Heart right ventricle (tissue), 16 donors: ENCODE measurements at places on chromosomes 6 and 20. TPM values are rescaled to one million over a fixed set of nuclear protein-coding genes. Genes with fewer than 3 reads are reported as not detected.
A peak's percentile ranks its signal among the peaks of the same experiment; 100 is the strongest.

The GJA1 gene
- 49.2 TPM for polyA plus RNA-seq

The FAM83C gene
- polyA plus RNA-seq, result not detected

- H3K4me1 ChIP-seq, result peaks cover 25% of the 10 kb centered on the region
- no peak overlapping the region for H3K4me3 ChIP-seq
- H3K27me3 ChIP-seq, result no peaks in the 10 kb centered on the region
- H3K27ac ChIP-seq, result no peak overlapping the region
- no peaks in the 10 kb centered on the region for H3K36me3 ChIP-seq
These were observed 50.7 kb downstream of the PPP1R3G start for GRCh38 chr6:5135788-5136376.

GRCh38 chr20:22106308-22106938 lies 401.0 kb downstream of the PAX1 start:
- no peak overlapping the region for H3K27ac ChIP-seq
- H3K27me3 ChIP-seq, result no peaks in the 10 kb centered on the region
- DNase-seq, result no peak
- H3K4me3 ChIP-seq, result no peak overlapping the region

The SLC17A9 gene
- 2.3 TPM for polyA plus RNA-seq

- H3K36me3 ChIP-seq, result no peaks in the 10 kb centered on the region
- H3K4me3 ChIP-seq, result no peak overlapping the region
- H3K27ac ChIP-seq, result no peak overlapping the region
- DNase-seq, result no peak
These were observed 161.6 kb upstream of the MARCKS start for GRCh38 chr6:113695516-113695915.

The TMC2 gene
- polyA plus RNA-seq, result not detected

The VTA1 gene
- polyA plus RNA-seq, result 10.5 TPM

The ADGRF5 gene
- 28.8 TPM for polyA plus RNA-seq

DNA sequence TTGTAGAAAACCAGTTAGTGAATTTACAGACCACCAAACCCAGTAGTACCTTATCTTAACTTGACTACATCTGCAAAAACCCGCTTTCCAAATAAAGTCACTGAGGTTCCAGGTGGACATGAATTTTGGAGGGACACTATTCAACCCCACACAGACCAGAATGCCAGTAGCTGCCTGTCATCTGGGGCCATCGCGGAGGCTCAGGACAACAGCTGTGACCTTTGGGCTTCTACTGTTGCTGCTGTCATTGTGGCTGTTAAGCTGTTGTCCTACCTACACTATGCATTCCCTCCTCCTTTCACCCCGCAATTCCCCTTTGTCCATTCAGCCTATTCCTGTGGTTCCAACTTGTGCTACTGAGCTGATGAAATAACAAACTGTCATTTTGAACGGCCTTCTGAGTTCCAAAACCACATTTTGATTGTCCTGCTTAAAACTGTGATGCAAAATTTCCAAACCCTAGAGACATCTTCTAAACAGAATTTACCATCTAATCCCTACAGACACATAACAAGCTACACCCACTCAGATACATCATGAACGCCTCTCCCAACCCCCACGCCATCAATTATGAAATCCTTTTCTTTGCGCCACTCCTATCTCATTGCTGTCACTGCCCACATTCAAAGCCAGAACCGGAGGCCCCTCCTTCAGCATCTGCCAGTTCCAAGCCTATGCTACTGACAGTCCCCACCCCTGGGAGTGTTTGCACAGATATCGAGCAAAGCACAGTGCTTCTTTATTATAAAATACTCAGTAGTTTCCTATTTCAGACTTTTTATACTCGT lies 125.0 kb downstream of the C6orf118 start:
- no peak for DNase-seq
- no peaks in the 10 kb centered on the region for H3K4me1 ChIP-seq
- no peaks in the 10 kb centered on the region for H3K27me3 ChIP-seq

GRCh38 chr6:111792914-111793700 lies 80.1 kb downstream of the FYN start:
- no peaks in the 10 kb centered on the region for H3K36me3 ChIP-seq
- H3K27me3 ChIP-seq, result no peaks in the 10 kb centered on the region
- H3K4me1 ChIP-seq, result peaks cover 29% of the 10 kb centered on the region
- DNase-seq, result no peak

- H3K27me3 ChIP-seq, result no peaks in the 10 kb centered on the region
- peaks cover 2% of the 10 kb centered on the region for H3K4me1 ChIP-seq
- no peak overlapping the region for H3K4me3 ChIP-seq
- H3K36me3 ChIP-seq, result peaks cover 98% of the 10 kb centered on the region
These were observed 63.0 kb downstream of the FAM229B start for GRCh38 chr6:112150363-112150762.

The BPI gene
- polyA plus RNA-seq, result not detected

- H3K27me3 ChIP-seq, result no peaks in the 10 kb centered on the region
- H3K36me3 ChIP-seq, result no peaks in the 10 kb centered on the region
These were observed 11.5 kb upstream of the ZNF133 start for GRCh38 chr20:18276821-18277220.

- H3K4me3 ChIP-seq, result no peak overlapping the region
- H3K27ac ChIP-seq, result no peak overlapping the region
- no peaks in the 10 kb centered on the region for H3K36me3 ChIP-seq
- no peaks in the 10 kb centered on the region for H3K27me3 ChIP-seq
- no peak for DNase-seq
- no peaks in the 10 kb centered on the region for H3K4me1 ChIP-seq
These were observed 29.5 kb upstream of the SULF2 start for GRCh38 chr20:47814632-47815415.

DNA sequence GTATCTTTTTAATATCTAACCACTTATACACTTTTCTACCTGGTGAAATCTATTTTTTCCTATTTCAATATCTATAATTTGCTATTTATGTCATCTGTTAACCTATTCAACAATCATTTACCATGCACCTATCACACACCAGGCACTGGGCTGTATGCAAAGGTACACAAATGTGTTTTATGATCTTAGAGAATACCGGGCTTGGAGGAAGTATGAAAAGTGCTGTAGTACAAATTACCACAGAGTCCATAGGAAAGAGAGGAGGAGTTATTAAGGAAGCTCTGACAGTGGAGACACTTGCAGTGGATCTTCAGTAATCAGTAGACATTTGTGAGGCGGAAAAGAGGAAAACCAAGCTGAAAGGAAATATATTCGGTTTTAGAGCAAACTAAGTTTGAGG lies 96.0 kb downstream of the HIVEP2 start:
- H3K36me3 ChIP-seq, result no peaks in the 10 kb centered on the region
- H3K27me3 ChIP-seq, result no peaks in the 10 kb centered on the region
- H3K4me3 ChIP-seq, result no peak overlapping the region
- H3K4me1 ChIP-seq, result peaks cover 60% of the 10 kb centered on the region
- no peak for DNase-seq
- H3K27ac ChIP-seq, result peak overlapping the region; percentile 92

DNA sequence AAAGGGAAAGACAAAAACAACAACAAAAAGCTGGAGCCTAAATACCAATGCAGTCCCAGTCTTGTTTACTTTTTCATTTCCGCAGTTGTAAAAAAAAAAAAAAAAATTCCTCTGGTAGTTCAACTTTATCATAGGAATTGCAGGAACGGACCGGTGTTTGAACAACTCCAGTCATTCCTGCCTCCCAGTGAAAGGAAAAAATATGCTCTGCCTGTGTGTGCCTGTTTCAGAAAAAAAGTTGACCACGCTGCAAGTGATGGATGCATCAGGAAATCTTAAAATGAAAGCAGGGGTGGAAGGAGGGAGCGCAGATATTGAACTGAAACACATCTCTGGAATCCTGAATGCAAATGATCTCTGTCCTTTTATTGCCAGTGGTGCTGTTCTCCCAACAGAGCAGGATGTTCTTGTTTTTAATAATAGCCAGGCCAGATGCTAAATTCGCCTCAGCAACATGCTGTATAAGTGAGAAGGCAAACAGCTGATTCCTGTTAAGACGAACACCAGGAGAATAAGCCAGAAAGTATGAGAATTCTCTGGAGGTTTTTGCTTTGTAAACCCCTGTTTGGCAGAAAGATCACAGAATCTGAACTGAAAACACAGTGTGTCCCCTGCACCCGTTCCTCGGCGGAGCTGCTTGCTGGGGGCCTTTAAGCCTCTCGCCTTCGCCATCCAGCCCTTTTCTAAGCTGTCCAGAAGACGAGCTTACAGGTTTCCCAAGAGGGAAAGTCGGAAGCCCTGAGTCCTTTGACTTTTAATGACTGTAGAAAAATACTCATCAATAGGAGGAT lies 178.4 kb upstream of the SUPT3H start:
- H3K27ac ChIP-seq, result peak overlapping the region; percentile 19
- peaks cover 7% of the 10 kb centered on the region for H3K4me1 ChIP-seq
- H3K4me3 ChIP-seq, result peak overlapping the region; percentile 30
- H3K36me3 ChIP-seq, result no peaks in the 10 kb centered on the region
- no peak for DNase-seq
- no peaks in the 10 kb centered on the region for H3K27me3 ChIP-seq

DNA sequence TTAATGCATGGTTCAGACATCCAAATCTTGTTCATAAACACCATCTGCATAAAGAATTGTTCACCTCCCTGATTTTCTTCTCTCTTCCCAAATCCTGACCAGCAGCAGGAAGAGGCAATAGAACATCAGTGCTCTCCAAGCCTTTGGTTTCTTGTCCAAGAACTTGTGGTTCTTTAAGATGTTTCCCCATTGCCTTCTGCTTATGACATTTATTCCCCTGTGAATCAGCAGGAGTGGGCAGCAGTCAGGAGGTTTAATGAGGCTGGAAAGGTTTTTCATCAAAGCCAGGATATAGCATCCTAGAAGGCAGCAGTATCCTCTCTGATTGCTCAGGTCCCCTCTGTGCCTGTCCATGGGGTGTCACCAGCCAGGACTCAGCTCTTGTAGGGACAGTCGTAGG lies 5.3 kb downstream of the HDDC2 start:
- H3K27me3 ChIP-seq, result no peaks in the 10 kb centered on the region
- peaks cover 52% of the 10 kb centered on the region for H3K36me3 ChIP-seq
- no peak overlapping the region for H3K4me3 ChIP-seq
- H3K27ac ChIP-seq, result no peak overlapping the region
- no peak for DNase-seq
- peaks cover 10% of the 10 kb centered on the region for H3K4me1 ChIP-seq

DNA sequence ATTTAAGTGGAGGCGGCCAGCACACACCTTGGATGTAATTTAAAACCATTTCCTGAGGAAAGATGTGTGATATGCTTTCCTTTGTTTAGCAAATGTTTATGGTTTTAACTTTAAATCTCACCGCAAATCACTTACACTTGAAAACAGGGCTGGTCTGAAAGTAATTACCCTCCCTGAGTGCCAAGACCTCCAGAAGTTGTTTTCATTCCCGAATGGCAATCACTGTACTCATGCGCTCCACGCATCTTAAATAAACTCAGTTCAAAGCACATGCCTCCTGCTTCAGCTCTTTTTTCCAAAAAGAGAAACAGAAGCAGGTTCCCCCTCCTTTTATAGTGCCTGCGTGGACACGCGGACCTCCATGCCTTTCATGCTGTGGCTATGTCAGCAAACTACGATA lies 224.0 kb downstream of the SMOC2 start:
- no peak overlapping the region for H3K27ac ChIP-seq
- H3K4me1 ChIP-seq, result no peaks in the 10 kb centered on the region
- no peak overlapping the region for H3K4me3 ChIP-seq
- H3K27me3 ChIP-seq, result no peaks in the 10 kb centered on the region

- no peaks in the 10 kb centered on the region for H3K36me3 ChIP-seq
- H3K27me3 ChIP-seq, result no peaks in the 10 kb centered on the region
- no peaks in the 10 kb centered on the region for H3K4me1 ChIP-seq
- no peak overlapping the region for H3K4me3 ChIP-seq
These were observed 39.6 kb downstream of the HLA-F start for GRCh38 chr6:29762781-29763214.

GRCh38 chr6:22081709-22082108 lies 215.1 kb downstream of the PRL start:
- H3K27me3 ChIP-seq, result no peaks in the 10 kb centered on the region
- H3K4me3 ChIP-seq, result no peak overlapping the region
- no peak overlapping the region for H3K27ac ChIP-seq
- no peaks in the 10 kb centered on the region for H3K4me1 ChIP-seq
- H3K36me3 ChIP-seq, result no peaks in the 10 kb centered on the region

- H3K27me3 ChIP-seq, result no peaks in the 10 kb centered on the region
- no peaks in the 10 kb centered on the region for H3K36me3 ChIP-seq
- H3K4me1 ChIP-seq, result no peaks in the 10 kb centered on the region
- no peak overlapping the region for H3K4me3 ChIP-seq
These were observed 14.3 kb upstream of the EPM2A start for GRCh38 chr6:145749632-145750031.

The MCCD1 gene
- polyA plus RNA-seq, result not detected

- no peaks in the 10 kb centered on the region for H3K36me3 ChIP-seq
- H3K4me1 ChIP-seq, result peaks cover 17% of the 10 kb centered on the region
- no peak overlapping the region for H3K27ac ChIP-seq
These were observed 233.0 kb downstream of the GMPR start for GRCh38 chr6:16471222-16471909.

The POU5F1 gene
- polyA plus RNA-seq, result 2.0 TPM

DNA sequence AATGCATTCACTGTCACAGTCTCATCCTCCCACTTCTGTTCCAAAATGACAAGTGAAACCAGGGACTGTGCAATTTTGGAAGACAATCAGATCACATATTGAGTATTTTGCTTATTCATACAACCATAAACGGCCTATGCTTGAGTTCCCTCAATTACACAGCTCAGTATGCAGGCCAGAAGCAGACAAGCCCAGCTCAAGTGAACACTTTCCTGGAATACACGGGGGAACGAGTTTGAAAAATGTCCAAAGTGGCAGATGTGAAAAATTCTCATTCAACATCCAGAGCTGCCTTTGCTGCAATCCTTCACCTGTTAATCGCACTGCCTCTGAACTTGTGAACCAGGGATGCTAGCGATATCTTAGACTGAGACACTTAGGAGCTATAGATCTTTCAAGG lies 190.2 kb downstream of the COL9A1 start:
- H3K27me3 ChIP-seq, result no peaks in the 10 kb centered on the region
- H3K27ac ChIP-seq, result no peak overlapping the region
- DNase-seq, result no peak
- no peak overlapping the region for H3K4me3 ChIP-seq
- no peaks in the 10 kb centered on the region for H3K4me1 ChIP-seq

GRCh38 chr6:42962096-42962495 lies 1.5 kb downstream of the GNMT start:
- no peak overlapping the region for H3K27ac ChIP-seq
- peaks cover 46% of the 10 kb centered on the region for H3K36me3 ChIP-seq
- no peaks in the 10 kb centered on the region for H3K27me3 ChIP-seq

The TP53RK gene
- polyA plus RNA-seq, result 7.8 TPM

The ZC3H12D gene
- 0.95 TPM for polyA plus RNA-seq

DNA sequence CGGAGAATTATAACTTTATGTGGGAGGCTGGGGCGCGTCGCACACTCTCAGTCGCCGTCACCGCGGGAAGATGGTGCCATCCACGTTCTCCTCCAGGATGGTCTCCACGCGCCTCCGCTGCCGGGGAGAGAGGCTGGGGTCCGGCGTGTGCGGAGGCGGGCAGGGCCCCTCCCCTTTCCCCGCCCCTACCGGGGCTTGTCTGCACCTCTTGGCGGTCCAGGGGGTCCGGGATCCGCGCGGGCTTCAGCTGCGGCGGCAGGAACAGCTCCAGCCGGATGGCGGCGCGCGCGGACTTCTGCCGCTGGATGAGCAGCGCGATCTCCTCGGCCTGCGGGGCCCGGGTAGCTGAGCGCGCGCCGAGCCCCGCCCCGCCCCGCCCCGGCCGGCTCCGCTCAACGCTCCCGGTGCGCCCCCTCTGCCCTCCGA lies 807 bp downstream of the LKAAEAR1 start:
- no peak overlapping the region for H3K27ac ChIP-seq
- no peaks in the 10 kb centered on the region for H3K36me3 ChIP-seq
- peaks cover 32% of the 10 kb centered on the region for H3K27me3 ChIP-seq
- H3K4me3 ChIP-seq, result peak overlapping the region; percentile 74

GRCh38 chr6:52491203-52492069 lies 71.3 kb downstream of the EFHC1 start:
- no peak overlapping the region for H3K27ac ChIP-seq
- H3K27me3 ChIP-seq, result no peaks in the 10 kb centered on the region
- no peak for DNase-seq
- H3K4me1 ChIP-seq, result peaks cover 13% of the 10 kb centered on the region

The IL17A gene
- polyA plus RNA-seq, result not detected
